Common myeloid progenitor, CD34-positive (primary cell): ENCODE measurements at places on chromosomes 2 and 18.
A peak's percentile ranks its signal among the peaks of the same experiment; 100 is the strongest.

DNA sequence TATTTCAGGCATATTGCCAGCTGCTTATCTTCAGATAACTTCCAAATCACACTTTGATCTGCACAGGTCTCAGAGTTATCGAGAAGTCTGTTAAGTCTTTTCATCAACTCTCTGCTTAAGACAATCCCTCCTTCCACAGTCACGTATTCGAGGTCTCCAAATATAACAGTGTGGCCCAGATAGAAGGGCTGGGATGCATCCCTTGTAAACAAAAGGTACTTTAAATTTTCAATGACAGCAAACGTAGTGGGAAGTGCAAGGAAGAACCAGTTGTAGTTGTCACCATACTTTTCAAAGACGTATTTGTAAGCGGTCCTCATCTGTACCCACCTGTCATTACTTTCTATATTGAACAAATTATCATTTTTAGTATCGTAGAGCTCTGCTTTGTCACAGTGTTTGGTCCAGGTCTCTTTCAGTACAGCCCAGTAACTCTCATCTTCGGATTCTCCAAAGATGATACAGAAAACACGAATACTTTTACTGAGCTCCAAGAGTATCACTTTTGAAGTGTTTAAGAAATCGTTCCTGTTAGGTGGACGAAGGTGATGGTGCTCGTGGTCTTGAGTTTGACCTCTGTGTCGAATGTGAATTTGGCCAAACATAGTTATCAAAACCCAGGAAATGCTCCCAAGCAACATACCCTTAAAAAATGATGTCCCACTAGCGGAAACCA, 445 bp downstream of the C1GALT1C1L start:
- DNase-seq = peak; percentile 5

- DNase-seq = no peak
Observed at GRCh38 chr2:153043385-153043784, 325.0 kb downstream of the ARL6IP6 start.

- DNase-seq = no peak
Observed at GRCh38 chr2:68696554-68696953, 38.1 kb upstream of the ARHGAP25 start.

GRCh38 chr2:118981632-118982031, 39.6 kb downstream of the MARCO start:
- DNase-seq = no peak

GRCh38 chr2:72778410-72778809, 47.4 kb downstream of the EXOC6B start:
- no peak for DNase-seq

- DNase-seq = no peak
Observed at GRCh38 chr2:13114391-13114790, 397.7 kb downstream of the TRIB2 start.
